Activated CD4-positive, CD25-positive, alpha-beta regulatory T cell treated with anti-CD3 and anti-CD28 coated beads, Interleukin-2, amount 50 U/mL, for 16 hours (primary cell): ENCODE measurements at places on chromosomes 4 and X.

- DNase-seq: no peak
Measured at GRCh38 chr4:101171747-101172146, 175.6 kb downstream of the PPP3CA start.

GRCh38 chrX:85993539-85994197 lies 53.7 kb downstream of the CHM start:
- no peak for DNase-seq

DNA sequence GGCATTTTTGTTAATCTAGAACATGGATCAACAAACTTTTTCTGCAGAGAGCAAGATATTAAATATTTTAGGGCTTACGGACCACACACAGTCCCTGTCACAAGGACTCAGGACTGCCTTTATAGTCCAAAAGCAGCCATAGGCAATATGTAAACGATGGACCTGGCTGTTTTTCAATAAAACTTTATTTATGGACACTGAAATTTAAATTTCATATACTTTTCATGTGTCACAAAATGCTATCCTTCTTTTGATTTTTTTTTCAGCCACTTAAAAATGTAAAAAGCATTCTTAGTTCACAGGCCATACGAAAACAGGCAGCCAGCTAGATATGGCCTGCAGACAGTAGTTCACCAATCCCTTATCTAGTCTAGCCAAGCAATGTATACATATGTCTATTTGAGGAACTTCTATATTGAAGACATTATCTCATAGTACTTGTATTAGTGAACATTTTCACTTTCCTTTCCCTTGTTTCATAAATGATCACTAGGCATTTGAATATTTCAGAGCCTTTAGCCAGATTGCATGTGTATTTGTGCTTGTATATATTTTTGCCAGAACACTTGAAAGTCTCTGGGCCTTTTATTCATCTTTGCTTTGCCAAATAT lies 350.9 kb downstream of the RPA4 start:
- DNase-seq: no peak

GRCh38 chr4:99863804-99864203 lies 30.4 kb downstream of the LAMTOR3 start:
- DNase-seq: no peak

DNA sequence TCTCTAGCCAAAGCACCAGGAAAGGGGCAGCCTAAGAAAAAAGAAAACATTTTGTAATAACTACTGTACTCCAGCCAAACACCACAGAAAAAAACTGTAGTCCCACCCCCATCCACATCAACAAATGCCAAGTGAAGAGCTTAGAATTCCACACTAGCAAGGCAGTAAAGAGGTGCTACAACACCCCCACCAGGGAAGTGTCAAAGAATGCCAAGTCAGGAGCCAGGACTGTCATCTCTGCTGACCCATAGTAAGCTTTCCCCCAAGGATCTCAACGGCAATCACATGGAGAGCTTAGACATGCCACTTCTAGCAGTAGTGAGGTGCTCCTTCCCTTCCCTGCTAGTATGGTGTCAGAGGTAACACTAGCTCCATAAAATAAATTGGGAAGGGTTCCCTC lies 34.4 kb upstream of the CCDC160 start:
- no peak for DNase-seq
